Immature natural killer cell (primary cell): ENCODE measurements at places on chromosomes 7 and 10. TPM values are rescaled to one million over a fixed set of nuclear protein-coding genes. Genes with fewer than 3 reads are reported as not detected.

GRCh38 chr10:97607095-97607636, 17.6 kb downstream of the C10orf62 start:
- no peaks in the 10 kb centered on the region for H3K36me3 ChIP-seq
- no peak for DNase-seq
- peaks cover 2% of the 10 kb centered on the region for H3K27me3 ChIP-seq
- H3K27ac ChIP-seq, result no peak overlapping the region
- H3K4me1 ChIP-seq, result no peaks in the 10 kb centered on the region
- no peak overlapping the region for H3K4me3 ChIP-seq

PRLHR gene
- polyA plus RNA-seq, result not detected

INTS15 gene
- polyA plus RNA-seq, result 47.1 TPM

INHBA gene
- not detected for polyA plus RNA-seq

DNA sequence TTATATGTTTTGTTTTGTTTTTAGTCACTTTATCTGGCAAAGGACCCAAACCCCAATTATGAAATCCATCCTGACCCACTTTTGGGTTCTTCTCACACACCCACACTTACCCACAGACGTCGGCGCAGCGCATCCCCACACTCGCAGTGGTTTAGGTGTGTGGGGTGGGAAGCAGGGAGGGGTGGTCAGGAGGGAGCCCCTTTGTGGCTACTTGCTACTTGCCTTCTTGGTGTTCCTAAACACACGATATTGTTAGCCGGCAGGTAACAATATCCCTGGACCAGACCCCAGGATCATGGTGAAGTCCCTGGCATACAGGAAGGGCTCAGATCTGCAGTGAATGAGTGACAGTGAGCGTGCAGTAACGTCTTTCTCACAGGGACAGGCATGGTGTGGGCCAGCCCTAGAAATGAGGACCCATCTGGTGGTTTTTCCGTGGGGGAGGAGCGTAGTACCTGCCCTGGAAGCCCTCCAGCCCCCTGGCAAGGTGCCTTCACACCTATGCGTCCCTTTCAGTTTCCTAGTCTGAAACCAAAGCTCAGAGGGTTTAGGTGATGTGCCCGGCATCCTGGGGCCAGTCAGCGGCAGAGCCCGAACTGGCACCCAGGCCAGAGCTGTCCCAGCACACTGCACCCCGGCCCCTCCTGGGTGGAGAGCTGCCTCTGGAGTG, 4.4 kb downstream of the SPOCK2 start:
- peak; percentile 75 for DNase-seq
- H3K36me3 ChIP-seq, result peaks cover 4% of the 10 kb centered on the region
- H3K4me3 ChIP-seq, result peak overlapping the region; percentile 77
- peak overlapping the region; percentile 94 for H3K27ac ChIP-seq
- H3K4me1 ChIP-seq, result peaks cover 74% of the 10 kb centered on the region
